Stimulated activated CD4-positive, alpha-beta T cell treated with anti-CD3 and anti-CD28 coated beads, TNF-alpha, amount 100 ng/mL, for 1 hour (primary cell): ENCODE measurements at places on chromosomes 3 and 15.

DNA sequence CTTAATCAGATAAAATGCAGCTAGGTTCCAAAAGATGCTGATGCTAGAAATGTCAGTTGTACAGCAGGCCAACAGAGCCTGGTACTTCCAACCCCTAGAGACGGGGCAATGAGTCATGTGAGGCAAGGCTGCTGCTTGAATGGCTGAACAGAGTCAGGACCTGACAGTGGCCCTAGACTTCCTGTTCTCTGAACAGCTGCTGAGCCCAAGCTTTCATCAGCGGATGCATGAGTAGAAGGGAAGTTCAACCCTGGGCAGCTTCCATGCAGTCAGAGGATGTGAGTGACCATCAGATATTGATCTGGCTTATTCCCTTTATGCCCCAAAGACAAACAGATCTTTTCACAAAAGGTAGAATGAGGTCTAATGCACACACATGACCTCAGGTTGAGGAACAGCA is 282.9 kb upstream of the COL8A1 start:
- DNase-seq = no peak

DNA sequence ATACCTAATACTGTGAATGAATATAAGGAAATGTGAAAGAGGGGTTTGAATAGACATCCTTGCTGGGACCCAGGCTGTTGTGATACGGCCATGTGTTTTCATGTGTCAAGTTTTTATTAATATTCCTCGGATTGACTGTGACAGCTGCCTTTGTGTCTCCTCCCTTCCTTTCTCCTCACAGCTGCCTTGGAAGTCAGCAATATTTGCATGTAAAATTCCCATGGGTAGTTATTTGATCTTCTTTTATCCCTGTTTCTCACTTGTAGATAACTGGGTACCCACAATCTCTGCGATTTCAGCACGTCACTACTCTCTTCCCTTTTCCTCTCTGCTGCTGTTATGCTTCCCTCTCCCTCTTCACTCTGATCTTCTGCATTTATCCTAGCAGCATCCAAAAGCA is 9.4 kb downstream of the GPR156 start:
- no peak for DNase-seq

DNA sequence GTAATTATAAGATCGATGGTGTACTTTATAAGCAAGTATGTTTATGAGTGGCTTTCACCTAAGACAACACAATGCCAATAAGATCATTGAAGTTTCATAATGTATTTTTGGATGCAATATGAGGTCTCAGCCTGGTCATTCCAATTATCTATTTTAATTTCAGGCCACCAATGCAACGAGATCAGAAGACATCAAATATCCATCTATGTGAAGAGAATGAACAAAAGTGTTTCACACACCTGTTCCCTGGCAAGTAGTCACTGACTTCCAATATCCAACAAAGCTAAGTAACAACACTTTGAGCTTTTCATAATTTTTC is 53.6 kb upstream of the TMCO5A start:
- no peak for DNase-seq

DNA sequence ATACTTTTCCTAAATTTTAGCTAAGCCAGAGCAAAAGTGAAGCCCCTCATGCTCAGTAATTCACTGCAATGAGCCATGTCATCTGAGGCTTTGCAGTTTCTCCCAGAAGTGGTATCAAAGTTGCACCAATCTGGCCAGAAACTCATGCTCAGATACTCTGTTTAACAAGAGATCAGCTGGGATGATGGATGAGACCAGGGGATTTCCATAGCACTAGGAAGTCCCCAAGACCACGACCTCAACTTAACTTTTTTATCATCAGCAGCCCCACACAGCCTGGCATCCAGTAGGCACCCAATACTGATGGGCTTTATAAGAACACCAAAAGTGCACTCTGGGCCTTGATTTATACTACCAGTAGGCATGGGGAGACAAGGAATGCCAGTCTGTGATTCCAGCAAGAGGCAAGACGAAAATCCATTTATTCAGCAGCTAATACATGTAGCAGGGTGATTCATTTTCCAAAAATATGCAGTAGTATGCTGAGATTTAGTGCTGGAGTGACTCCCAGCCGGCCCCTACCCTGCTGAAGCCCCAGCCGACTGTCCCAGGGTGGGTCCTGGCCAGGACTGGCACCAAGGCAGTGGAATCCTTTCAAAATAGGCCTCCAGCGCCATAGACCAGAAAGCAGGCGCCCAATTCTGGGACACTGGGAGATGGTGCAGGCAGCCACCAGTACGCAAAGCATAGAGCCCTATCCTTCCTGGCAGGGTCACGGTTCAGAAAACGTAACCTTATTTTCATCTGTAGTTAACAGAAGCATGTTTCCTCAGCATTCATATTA is 612 bp upstream of the LDHAL6B start:
- DNase-seq = no peak

GRCh38 chr3:154130540-154130939 is 9.3 kb downstream of the ARHGEF26 start:
- DNase-seq = no peak

GRCh38 chr3:71104121-71104541 is 479.4 kb downstream of the FOXP1 start:
- no peak for DNase-seq

DNA sequence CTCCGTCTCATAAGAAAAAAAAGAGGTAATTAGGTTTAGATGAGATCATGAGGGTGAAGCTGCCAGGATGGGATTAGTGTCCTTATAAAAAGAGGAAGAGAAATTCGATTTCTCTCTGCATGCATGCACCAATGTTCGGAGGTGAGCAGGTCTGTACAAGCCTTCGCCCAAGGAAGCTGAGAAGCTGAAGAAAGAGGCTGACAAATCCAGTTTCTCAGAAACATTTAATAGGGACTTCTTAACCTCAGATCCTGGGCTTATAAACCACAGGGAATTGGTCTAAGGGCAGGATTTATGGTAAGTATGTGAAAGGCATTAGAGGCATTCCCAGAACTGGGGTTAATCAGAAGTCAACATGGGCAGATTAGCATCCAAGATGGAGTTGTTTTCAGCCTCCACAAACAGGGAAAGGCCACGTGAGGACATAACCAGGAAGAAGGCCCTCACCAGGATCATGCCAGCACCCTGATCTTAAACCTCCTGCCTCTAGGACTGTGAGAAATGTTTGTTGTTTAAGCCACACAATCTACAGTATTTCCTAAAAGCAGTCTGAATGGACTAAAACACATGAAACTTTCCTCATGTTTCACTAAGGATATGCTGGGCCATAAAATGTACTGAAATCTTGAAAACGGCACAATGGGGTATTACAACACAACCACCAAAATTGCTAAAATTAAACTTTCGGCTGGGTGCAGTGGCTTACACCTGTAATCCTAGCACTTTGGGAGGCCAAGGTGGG is 11.3 kb downstream of the SHISA5 start:
- DNase-seq = no peak

DNA sequence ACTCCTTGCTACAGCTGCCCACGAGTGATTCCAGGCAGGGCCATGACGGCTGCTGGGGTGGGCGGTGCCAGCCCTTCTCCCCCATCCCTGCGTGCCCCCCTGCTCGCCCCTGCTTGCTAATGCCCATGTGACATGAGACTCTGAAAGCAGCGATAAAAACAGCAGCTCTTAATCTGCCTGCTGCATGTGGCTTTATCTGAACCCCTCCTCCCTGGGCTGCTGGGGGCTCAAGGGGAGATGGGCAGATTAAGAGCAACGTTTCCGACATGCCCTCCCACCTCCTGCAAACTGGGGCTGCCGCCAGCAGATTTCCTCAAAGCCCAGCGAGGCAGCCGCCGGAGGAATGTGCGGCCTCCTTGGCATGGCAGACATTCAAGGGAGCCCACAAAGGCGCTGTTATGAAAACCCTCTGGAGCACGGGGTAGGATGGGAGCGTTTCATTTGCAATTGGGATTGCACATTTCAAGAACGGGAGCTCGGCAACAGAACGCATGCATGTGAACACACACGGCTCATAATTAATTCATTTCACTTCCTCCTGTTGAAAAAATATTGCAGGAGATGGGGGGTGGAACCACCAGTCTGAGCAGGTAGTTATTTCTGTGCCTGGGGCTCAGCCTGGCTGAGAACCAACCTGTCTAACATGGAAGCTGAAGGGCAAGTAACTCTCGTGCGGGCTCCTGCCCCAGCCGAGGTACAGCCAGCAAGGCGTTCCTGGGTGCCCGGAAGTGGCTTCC is 504.2 kb upstream of the PROK2 start:
- no peak for DNase-seq

DNA sequence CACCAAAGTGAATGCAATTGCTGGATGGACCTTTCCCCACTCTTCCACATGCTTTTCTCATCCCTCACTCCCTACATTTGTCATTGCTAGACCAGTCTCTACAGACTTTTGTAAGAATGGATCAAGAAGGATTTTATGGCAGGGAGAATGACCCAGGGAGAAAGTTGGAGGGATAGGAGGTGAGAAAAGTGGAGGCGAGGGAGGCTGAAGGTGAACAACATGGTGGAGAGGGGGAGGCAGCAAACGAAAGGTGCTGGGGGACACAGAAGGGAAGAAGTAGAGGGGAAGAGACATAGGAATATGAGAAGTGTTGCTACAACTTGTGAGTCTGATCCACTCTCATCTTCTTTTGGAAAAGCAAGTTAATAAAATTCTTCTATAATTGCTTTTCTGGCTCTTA is 24.4 kb upstream of the RTP1 start:
- DNase-seq = no peak
